Muscle of leg (tissue), 16 donors: ENCODE measurements at places on chromosomes 13 and 19.

- no peak for DNase-seq
Observed at GRCh38 chr13:104477261-104477660, 1411.0 kb upstream of the SLC10A2 start.

DNA sequence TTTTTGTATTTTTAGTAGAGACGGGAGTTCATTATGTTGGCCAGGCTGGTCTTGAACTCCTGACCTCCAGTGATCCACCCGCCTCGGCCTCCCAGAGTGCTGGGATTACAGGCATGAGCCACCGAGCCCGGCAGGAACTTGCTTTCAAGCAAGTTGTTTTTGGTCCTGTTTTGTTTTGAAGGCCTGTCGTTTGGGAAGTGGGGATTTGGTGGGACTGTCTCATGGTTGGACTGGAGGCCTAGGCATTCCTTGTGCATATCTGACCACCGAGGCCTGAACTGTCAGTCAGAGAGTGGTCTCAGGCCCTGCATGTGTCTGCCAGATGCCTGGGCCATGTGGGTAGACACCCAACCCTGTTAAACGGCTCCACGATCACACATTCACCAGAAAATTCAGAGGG lies 26.3 kb downstream of the UBXN6 start:
- DNase-seq: no peak

DNA sequence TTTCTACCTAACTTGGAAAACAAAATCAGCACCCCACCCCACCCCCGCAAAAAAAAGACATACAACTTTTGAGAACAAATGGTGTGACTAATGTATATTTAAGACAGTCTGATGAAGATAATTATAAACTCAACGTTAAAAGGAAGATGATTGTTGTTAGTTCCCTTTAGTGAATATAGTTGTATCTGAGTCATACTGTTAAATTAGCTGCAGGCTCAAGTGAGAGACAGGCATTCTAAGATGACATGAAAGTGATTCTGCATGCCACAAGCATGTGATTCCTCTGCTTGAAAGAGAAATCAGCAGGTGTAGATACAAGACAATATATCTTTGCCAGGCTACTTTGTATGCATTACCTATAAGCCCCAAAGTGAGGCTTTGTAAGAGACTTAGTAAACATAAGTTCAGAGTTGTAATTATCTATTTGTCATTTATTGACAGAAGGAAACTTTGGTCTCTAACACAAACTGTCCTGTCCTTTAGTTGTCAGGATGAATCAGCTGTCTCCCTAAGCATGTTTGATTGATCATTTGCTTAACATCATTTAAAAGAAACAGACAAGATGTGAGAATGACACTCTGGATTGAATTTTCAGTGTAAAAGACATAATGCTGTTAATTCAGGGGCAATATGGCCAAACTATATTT lies 319.4 kb upstream of the HTR2A start:
- DNase-seq: peak; percentile 24

- DNase-seq: peak; percentile 50
Observed at GRCh38 chr13:101454767-101455166, 2.3 kb downstream of the ITGBL1 start.
